Osteoblast (primary cell): ENCODE measurements at places on chromosomes 4 and X. TPM values are rescaled to one million over a fixed set of nuclear protein-coding genes. Genes with fewer than 3 reads are reported as not detected.

HSFX2 gene
- 0.36 TPM in 1 of 2 replicates, not detected in the other for total RNA-seq

RS1 gene
- total RNA-seq: not detected in 2 replicates

CACNA1F gene
- not detected in 2 replicates for total RNA-seq

AMER1 gene
- total RNA-seq: 2.4 and 2.5 TPM in 2 replicates

FAM120C gene
- 8.0 TPM in 2 replicates for total RNA-seq

AKAP14 gene
- not detected in 2 replicates for total RNA-seq

PPP4R3C gene
- total RNA-seq: not detected in 2 replicates

AMBN gene
- not detected in 2 replicates for total RNA-seq

CFAP97 gene
- 74.3 and 77.1 TPM in 2 replicates for total RNA-seq
